ENCODE measurements at places on chromosomes 16 and 17.

GRCh38 chr16:88468275-88469129 is 15.4 kb downstream of the ZFPM1 start:
- no peak for DNase-seq

DNA sequence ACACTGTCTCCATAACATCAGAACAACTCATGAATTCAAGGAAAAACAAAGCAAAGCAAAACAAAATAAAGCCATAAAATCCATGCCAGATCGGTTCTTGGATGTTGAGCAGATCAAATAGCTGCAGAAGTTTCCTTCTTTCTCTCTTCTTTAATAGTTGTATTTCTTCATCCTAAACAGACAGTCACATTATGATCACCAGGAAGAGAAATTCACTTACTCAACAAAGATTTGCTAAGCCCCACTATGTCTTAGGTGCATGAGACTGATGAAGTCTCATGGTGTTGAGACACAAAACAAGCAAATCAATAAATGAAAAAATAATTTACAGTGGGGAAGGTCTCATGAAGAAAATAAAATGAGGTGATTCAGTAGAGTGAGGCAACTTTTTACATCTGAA is 72.8 kb downstream of the WIPI1 start:
- DNase-seq, result no peak

- DNase-seq, result no peak
Observed at GRCh38 chr17:68094481-68095078, 59.0 kb downstream of the KPNA2 start.

- DNase-seq, result no peak
Observed at GRCh38 chr17:79802736-79803420, 6.0 kb upstream of the CBX8 start.

GRCh38 chr16:17835118-17835876 is 364.5 kb upstream of the XYLT1 start:
- no peak for DNase-seq

DNA sequence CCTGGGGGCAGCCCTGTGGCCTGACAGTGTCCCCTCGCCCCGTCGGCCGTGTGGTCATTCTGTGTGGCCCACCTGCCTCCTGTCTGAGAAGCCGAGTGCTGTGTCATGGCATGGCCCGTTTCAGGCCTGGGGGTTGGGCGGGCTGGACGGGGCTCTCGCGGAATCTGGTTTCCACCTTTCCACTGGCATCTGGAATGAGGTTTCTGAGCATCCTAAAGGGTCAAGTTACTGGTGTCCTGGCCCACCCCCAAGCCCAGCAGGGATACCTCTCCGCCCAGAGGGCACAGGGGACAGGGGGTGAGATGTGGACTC is 7.8 kb downstream of the DBNDD1 start:
- DNase-seq, result no peak

- DNase-seq, result peak; percentile 24
Observed at GRCh38 chr16:71565812-71566700, 10.8 kb downstream of the TAT start.

DNA sequence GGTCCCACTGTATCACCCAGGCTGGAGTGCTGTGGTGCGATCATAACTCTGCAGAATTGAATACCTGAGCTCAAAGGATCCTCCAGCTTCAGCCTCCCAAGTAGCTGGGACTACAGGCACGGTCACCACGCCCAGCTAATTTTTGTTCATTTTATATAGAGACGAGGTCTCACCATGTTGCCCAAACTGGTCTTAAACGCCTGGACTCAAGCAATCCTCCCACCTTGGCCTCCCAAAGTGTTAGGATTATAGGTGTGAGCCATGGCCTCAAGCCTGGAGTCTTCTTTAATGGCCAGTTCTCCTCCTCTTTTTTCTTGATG is 484 bp downstream of the CD300LB start:
- no peak for DNase-seq

GRCh38 chr16:56637814-56638750 is at the start of gene MT1A:
MT1A (plus strand) TSS chr16:56638666; CDS start chr16:56638739, 73 bp downstream.
- no peak for DNase-seq

GRCh38 chr17:69551212-69552010 is 136.9 kb downstream of the MAP2K6 start:
- no peak for DNase-seq

DNA sequence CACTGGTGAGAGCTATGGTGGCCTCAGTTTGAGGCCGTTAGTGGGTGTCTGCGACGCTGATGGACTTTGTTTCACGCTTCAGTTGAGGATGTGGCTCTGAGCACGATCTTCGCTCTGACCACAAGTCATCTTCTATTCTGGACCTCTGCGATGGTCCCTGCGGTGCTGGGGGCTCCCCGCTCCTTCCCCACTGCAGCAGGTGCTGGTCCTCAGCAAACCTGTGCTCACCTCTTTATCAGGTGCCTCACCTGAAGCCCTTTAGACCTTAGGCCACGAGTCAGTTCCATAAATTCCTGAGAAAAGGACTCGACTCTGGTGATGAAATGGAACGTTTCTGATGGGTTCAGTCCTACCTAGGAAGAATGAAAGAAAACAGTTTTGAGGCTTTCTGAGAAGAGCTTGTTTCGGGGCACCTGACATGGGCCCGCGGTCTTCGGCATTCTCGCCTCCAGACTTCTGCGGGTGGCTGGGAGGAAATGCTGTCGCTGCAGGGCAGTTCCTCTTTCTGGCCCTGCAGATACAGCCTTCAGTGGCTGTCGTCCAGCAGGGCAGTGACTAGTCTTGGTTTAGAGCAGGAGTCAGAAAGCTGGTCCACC is 4.7 kb downstream of the KCTD5 start:
- DNase-seq, result no peak

DNA sequence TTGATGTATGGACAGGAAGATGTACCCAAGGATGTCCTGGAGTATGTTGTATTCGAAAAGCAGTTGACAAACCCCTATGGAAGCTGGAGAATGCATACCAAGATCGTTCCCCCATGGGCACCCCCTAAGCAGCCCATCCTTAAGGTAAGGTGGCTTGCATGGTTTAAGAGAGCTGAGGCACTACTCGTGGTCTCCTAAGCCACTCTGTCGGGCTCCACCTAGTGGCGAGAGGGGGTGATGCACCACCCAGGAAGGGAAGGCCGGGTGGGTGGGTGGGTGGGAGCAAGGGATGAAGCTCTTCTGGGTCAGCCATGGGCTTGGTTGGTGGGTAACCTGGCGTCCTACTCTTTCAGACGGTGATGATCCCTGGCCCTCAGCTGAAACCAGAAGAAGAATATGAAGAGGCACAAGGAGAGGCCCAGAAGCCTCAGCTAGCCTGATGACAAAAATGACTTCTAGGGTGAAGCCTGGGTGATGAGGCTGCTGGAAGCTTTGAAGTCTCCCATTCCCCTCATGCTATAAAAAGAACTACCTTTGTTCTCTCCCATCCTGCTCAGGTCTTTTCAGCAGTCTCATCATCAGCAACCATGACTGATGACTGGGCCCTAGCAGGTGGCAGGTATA is 21.5 kb downstream of the GPR179 start:
- no peak for DNase-seq

DNA sequence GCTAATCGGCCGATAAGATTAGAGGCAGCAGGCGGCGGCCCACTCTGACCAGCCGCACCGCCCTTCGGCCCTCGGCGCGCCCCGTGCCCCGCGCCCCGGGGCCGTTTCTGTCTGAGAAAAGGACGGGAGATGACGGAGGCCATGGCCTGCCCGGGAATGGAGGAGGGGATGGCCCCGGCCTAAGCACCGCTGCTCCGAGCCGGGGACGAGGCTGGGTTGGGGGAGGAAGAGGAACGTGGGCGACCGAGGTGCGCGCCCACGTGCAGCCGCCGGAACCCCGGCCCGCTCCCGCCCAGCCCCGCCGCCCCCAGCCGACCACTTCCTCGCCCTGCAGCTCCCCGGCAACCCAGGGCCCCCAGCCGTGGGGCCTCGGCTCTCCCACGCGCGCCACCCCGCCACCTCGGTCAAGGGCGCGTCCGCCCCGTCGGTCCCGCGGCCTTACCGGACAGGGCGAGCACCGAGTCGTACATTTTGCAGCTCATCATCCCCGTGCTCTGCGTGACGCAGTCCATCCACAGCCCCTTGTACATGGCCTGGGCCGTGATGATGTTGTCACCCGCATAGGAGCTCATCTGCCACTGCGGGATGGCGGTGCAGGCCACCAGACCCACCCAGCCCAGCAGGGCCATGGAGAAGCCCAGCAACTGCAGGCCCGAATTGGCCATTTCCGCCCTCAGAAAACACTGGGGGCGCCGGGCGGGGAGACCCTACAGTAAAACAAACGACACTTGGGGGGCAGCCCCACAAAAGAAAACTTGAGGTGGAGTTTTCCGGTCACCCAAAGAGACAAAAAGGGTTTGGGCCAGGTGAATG is 693 bp downstream of the CLDN7 start:
- no peak for DNase-seq

DNA sequence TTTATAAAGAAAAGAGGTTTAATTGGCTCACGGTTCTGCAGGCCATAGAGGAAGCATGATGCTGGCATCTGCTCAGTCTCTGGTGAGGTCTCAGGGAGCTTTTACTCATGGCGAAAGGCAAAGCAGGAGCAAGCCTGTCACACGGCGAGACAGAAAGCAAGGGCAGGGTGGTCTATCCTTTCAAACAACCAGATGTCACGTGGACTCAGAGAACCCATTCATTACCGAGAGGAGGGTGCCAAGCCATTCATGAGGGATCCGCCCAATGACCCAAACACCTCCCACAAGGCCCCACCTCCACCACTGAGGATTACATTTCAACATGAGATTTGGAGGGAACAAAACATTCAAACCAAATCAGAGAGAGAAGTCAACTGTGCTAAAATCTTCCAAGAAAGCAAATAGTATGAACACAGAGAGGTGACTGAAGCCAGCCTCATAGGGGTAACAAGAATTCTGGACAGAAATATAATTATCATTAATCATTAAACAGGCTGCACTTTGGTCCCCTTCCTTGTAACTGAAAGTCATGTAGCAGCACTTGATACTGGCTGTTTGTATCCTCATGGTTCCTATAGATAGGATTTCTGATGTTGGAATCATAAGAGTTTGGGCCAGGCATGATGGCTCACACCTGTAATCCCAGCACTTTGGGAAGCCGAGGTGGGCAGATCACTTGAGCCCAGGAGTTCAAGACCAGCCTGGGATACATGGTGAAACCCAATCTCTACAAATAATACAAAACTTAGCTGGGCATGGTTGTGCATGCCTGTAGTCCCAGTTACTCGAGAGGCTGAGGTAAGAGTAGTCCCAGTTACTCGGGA is 52.5 kb upstream of the B4GALNT2 start:
- DNase-seq, result no peak

- DNase-seq, result no peak
Observed at GRCh38 chr17:35183332-35183731, 10.9 kb downstream of the SLC35G3 start.
